Cardiac septum (tissue), 1 donor: ENCODE measurements at places on chromosomes 11 and 22. TPM values are rescaled to one million over a fixed set of nuclear protein-coding genes. Genes with fewer than 3 reads are reported as not detected.

Gene NPTXR
- total RNA-seq, result 23.5 TPM

Gene VEGFB
- 261 TPM for total RNA-seq

Gene CEP126
- total RNA-seq, result 1.5 TPM

Gene VSIG2
- 1.2 TPM for total RNA-seq

Gene USH1C
- not detected for total RNA-seq

Gene MS4A15
- not detected for total RNA-seq

Gene GRM5
- 0.13 TPM for total RNA-seq

Gene ASCL2
- total RNA-seq, result not detected
